Omental fat pad (tissue), 4 donors: ENCODE measurements at places on chromosomes 13 and 19.

DNA sequence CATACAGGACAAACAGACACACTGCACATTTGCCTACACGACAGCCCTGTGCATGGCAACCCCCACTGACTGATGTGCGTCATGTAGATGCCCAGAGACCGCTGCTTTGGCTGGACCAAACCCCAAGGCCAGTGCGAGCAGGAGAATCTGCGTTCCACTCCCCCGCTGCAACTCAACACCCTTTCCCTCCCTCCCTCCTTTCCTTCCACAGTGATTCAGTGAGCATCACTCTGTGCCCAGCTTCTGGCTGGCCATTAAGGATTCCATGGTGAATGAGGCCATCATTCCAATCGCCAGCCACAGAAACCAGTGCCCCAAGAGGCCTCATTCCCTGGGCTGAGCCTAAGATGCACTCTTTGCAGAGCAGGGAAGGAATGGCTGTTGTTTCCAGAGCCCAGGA lies 61.6 kb downstream of the GSX1 start:
- DNase-seq, result no peak

GRCh38 chr13:82565201-82565600 lies 1317.1 kb downstream of the SLITRK1 start:
- DNase-seq, result no peak

- DNase-seq, result no peak
Measured at GRCh38 chr13:95456815-95457214, 95.7 kb upstream of the CLDN10 start.

GRCh38 chr19:13463296-13463695 lies 43.0 kb downstream of the CACNA1A start:
- no peak for DNase-seq

- DNase-seq, result no peak
Measured at GRCh38 chr13:102907016-102907756, 61.4 kb downstream of the ERCC5 start.
